NCI-H226 (cell line): ENCODE measurements at places on chromosomes 3 and 15.

- DNase-seq, result peak; percentile 74
Measured at GRCh38 chr3:97102641-97103040, 288.2 kb downstream of the EPHA6 start.

- no peak for DNase-seq
Measured at GRCh38 chr15:69508659-69509058, 56.0 kb downstream of the RPLP1 start.

- DNase-seq, result peak; percentile 24
Measured at GRCh38 chr3:89851974-89852621, 744.7 kb downstream of the EPHA3 start.

- DNase-seq, result no peak
Measured at GRCh38 chr3:119716998-119717397, 14.2 kb downstream of the CFAP91 start.

DNA sequence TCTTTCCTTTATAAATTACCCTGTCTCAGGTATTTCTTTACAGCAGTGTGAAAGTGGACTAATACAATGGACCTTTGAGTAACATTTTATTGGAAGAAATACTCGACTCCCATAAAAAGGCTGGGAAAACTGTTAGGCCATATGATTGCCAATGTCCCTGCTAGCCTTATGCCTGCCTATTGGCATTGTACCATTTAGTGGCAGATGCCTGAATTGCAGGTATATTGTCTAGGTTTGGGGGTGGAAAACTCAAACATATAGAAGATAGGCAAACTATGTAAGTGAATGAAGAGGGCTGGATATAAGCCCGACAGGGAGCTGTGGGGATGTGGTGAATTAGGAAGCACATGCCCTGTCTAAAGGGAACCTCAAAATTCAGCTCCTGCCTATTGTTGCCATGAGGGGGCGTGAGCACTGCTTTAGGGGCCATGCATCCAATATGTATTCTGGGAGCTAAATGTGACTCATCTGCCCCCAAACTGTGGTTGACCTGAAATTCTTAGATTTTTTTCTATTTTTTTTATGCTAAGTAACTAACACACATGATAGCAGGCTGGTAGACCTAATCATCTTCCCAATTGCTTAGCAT is 65.2 kb upstream of the TRA2B start:
- peak; percentile 34 for DNase-seq

GRCh38 chr3:111610189-111610588 is 15.0 kb upstream of the ZBED2 start:
- no peak for DNase-seq

GRCh38 chr15:91348752-91349500 is 248.9 kb downstream of the SV2B start:
- peak; percentile 13 for DNase-seq

DNA sequence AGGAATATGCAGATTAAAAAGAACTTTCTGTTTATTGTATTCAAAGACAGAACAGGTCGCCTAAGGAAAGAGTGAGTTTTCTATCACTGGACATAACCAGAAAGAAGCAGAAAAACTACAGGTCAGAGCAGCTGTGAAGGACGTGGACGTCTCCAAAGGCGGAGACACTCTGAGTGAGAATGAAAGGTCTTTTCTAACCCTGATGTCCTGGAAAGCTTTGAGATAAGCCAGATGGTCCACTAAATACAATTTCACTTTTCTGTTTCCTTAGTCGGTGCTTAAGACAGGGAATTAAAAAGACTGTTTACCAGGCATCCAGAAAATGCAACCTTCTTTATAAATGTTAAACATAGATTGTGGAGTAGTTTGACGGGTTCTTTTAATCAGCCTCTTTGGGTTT is 360.4 kb downstream of the FGF12 start:
- DNase-seq, result no peak
